Activated gamma-delta T cell (primary cell): ENCODE measurements at places on chromosomes 11 and 22.

GRCh38 chr22:25403284-25403810 is 161.1 kb upstream of the GRK3 start:
- DNase-seq, result no peak

- DNase-seq, result no peak
These were observed 30.6 kb upstream of the PIK3C2A start for GRCh38 chr11:17238377-17238776.

- no peak for DNase-seq
These were observed 26.8 kb upstream of the ME3 start for GRCh38 chr11:86699040-86699791.

DNA sequence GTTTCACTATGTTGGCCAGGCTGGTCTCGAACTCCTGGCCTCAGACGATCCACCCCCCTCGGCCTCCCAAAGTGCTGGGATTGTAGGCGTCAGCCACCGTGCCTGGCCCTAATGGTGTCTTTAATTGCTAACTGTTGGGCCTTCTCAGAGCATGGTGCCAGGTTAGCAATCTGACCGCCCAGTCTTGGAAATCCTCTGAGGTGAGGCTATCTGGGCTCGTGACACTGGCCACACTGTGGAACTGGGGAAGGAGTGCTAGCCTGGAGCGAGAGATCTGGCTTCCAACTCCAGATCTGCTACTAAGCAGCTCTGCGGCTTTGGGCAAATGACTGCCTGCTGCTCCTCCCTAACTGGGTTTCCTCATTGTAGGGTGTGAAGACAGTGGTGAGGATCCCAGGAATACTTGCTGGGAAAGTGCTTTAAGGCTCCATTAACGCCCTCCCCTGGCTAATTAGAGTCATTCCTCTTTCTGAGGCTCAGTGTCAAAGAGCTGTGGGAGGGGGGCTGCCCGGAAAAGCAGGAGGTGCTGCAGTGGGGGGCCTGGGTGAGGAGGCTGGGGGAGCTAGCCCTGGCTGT is 35.4 kb downstream of the CHRDL2 start:
- DNase-seq, result no peak

- DNase-seq, result no peak
These were observed 5.6 kb downstream of the PVALB start for GRCh38 chr22:36811094-36811800.

DNA sequence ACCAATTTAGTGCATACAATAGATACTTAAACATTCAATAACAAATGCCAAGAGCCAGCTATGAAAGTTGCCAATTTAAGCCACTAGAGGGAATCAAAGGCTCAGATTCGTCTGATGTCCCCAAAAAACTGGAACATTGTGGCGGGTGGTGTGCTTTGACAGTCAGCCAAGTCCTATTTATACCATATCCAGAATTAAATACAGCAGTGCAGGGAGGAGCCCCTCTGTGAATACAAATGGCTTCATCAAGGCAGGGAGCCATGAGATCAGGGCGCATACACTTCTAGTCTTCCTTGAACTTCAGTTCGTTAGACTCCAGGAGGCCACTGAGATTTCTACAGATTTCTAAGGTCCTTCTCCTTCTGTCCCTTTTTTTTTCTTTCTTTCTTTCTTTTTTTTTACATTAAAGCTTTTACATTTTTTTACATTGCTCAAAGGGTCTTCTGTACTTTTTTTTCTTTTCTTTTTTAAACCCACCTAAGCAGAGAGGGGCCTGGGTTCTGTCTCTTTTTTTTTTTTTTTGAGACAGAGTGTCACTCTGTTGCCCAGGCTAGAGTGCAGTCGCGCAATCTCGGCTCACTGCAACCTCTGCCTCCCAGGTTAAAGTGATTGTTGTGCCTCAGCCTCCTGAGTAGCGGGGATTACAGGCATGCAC is 41.5 kb upstream of the HSPA8 start:
- DNase-seq, result no peak

DNA sequence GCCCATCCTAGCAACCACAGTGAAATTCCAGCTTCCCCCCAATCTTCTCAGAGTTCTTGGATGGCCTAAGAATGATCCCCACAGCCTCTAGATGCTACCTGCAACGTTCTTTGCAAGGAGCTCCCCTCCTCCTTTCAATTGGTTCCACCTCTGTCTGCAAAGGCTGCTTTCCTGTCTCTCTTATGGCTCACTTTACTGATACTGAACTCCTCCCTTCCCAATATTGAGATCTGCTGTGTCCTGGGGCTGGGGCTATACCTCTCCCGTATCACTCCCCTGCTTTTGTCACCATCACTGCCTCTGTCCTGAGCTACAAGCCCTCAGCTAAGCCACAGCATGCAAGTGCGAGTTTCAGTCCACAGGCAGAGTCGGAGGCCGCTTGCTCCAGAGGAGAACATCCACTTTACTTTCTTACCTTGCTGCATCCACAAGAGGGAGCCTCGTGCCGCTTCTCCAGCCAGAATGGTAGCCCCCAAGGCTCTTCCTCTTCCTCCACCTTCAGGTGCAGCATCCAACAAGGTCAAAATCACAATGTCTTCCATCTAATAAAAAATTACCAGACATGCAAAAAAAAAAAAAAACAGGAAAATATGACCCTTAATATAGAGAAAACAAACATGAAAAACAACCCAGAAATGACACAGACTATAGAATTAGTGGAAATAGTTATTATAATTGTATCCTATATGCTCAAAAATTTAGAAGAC is 48.6 kb upstream of the TMEM45B start:
- no peak for DNase-seq

DNA sequence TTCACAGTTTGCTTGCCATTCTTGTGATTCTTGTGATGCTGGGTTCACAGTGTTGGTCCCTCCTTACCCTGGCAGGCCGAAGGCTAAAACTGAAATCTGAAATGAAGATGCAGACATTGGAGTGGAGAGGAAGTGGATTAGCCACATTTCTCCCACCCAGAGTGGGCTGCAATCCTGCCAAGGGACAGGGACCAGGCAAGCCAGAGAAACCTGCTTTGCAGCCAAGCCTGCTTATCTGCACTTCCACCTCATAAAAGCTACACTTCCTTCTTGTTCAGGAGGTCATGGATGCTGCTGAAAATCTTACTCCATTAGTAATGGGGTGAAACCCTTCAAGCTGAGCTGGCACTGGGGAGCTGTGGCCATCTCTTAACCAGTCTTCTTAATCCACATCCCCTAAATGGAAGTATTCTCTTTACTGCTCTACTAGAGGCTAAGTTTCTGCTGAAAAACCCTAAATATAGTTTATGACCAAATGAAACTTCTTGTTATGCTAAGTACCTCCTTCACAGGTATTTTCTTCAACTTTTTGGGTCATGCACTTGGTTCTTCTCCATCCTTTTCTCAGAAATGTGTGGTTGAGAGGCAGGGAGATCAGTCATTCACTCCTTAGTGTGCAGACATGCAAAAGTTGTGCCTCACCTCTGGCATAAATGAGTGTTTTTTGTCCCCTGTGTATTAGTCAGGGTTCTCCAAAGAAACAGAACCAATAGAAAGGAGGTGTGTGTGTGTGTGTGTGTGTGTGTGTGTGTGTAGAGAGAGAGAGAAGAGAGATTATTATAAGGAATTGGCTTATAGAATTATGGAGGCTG is 133.9 kb upstream of the BMAL1 start:
- no peak for DNase-seq

GRCh38 chr11:7600205-7600775 is 73.0 kb downstream of the CYB5R2 start:
- DNase-seq, result no peak

DNA sequence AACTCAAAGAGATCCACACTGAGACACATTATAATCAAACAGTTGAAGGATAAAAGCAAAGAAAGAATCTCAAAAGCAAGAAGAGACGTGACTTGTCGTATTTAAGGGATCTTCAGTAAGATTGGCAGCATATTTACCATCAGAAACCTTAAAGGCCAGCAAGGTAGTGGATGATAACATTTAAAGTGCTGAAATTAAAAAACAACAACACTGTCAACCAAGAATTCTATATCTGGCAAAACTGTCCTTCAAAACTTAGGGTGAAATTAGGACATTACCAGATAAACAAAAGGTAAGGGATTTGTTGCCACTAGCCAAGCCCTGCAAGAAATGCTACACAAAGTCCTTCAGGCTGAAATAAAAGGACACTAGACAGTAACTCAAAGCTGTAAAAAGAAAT is 11.0 kb upstream of the MUC5B start:
- DNase-seq, result no peak

DNA sequence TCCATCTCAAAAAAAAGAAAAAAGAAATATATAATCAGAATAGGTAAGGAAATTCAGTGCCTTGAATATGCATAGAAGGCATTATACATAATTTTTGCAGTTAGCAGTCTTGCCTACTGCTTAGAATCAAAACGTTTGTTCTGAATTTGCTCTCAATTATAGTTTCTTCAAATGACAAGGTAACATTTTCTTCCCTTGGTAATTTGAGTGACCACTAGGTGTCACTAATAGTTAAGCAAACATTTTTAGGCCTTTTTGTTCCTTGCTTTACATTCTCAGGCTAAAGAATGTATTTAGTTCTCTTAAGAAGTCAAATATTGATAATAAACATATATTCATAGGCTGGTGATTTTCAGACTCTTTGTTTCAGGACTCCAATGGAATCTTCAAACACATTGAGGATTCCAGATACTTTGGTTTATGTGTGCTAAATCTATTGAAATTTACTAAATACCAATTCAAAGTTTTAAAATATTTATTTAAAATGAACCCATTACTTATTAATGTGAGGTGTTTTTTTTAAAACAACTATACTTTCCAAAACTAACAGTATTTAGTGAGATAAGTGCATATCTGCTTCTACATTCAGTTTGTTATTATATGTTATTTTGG is 55.0 kb upstream of the DEPDC7 start:
- DNase-seq, result no peak

GRCh38 chr11:62933750-62934495 is 12.8 kb upstream of the CHRM1 start:
- DNase-seq, result no peak

GRCh38 chr22:35464399-35464798 is 64.5 kb downstream of the MCM5 start:
- DNase-seq, result no peak

DNA sequence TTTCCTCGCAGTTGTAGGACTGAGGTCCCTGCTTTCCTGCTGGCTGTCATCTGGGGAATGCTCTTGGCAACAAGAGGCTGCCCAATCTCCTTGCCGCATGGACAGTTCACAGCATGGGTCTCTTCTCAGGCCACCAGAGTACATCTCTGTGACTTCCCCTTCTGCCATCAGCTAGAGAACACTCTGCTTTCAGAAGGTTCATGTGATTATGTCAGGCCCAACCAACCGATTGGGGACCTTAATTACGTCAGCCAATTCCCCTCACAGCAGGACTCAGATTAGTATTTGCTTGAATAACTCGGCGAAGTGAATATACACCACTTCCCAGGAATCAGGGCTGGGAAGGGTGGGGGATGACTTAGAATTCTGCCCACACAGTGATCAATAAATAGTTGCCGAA is 61.9 kb upstream of the CSNK2A3 start:
- no peak for DNase-seq

GRCh38 chr11:120919566-120919965 is 104.3 kb upstream of the TBCEL start:
- no peak for DNase-seq

DNA sequence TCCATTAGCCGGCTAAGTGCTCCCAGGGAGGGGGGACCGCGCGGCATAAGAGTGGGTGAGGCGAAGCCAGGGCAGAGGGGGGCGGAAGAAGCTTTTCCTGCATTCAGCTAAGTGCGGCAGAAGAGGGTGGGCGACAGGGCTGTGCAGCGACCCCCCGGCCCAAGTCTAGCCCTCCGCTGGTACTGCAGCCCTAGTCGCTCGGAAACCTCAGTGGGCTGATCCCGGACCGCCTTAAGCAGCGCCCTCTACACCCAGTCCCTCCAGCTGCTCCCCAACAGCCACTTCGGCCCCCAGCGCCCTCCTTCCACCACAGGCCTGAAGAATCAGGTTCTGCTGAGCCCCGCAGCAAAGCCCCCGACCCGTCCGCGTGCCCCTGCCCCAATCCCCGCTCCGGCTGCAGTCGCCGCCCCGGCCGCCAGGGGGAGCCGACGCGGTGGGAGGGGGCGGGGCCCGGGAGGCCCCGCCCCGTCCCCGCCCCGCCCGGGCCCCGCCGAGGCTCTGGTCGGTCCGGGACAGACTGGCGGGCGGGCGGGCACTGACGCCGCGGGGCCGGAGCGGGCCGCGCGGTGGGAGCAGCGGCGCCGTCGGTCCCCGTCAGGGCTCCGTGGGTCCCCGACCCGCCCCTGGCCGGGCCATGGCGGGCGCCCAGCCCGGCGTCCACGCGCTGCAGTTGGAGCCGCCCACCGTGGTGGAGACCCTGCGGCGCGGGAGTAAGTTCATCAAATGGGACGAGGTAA is at the start of gene PLCB3:
TSS of gene PLCB3 (plus strand) at position 515 of the 737 bp plus-strand sequence. CDS start at position 635, 120 bp downstream.
- DNase-seq, result peak; percentile 57

- no peak for DNase-seq
These were observed 21.6 kb downstream of the LRRC55 start for GRCh38 chr11:57203359-57203758.

DNA sequence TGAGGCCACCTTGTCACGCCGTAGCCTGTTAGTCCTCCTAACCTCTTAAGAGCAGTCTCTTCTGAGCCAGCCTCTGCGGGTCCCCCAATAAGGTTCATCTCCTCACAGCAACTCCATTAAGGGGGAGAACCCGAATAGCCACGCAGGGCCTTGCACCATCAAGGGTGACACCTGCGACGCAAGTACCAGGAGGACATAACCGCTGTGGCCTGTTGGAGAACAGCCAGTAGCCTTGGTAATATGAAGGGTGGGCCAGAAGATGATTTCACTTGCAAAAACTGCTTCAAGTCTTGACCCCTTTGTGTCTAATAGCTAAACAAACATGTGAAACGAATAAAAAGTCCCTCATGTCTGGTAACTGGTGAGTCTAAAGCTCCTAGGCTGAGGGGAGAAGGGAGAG is 14.8 kb downstream of the ARFGAP2 start:
- no peak for DNase-seq

DNA sequence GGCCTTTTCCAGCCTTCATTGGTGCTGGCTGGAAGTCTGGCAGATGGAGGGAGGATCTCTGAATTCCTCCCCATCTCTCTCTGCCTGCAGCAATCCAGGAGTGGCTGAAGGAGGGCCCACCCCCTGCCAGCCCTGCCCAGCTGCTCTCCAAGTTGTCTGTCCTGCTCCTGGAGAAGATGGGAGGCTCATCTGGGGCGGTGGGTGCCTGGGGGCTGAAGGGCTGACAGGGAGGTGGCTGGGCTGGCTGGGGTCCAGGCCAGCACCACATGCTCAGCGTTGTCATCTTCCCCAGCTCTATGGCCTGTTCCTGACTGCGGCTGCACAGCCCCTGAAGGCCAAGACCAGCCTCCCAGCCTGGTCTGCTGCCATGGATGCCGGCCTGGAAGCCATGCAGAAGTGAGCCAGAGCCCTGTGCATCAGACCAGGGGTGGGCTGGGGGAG is 12.2 kb downstream of the TKFC start:
- no peak for DNase-seq
